ENCODE measurements at places on chromosomes 5 and 9.

- H3K27me3 ChIP-seq, result peaks cover 34% of the 10 kb centered on the region
- no peak overlapping the region for H3K27ac ChIP-seq
- DNase-seq, result no peak
- no peaks in the 10 kb centered on the region for H3K4me1 ChIP-seq
- no peak overlapping the region for H3K4me3 ChIP-seq
Measured at GRCh38 chr9:84993105-84993504, 323.6 kb downstream of the NTRK2 start.

DNA sequence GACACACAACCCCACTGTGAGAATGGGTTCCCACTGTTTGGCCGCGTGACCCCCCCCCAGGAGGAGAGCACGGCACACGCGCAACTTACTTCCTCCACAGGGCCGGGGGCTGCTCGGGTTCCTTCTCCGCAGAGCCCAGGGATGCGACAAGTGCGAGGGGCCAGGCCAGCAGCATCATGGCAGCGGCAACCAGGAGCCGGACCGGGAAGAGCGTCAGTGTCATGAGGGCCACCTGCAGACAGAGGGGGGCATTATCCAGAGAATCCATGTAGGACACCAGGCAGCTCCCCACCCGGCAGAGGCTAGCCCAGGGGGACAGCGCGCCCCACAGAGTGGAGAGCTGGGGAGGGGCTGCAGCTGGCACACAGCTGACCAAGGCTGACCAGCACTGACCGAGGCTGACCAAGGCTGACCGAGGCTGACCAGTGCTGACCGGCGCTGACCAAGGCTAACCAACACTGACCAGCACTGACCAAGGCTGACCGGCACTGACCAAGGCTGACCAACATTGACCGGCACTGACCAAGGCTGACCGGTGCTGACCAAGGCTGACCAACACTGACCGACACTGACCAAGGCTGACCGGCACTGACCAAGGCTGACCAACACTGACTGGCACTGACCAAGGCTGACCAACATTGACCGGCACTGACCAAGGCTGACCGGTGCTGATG, 22.3 kb downstream of the LPCAT1 start:
- H3K27me3 ChIP-seq, result no peaks in the 10 kb centered on the region
- peaks cover 55% of the 10 kb centered on the region for H3K36me3 ChIP-seq
- H3K4me3 ChIP-seq, result peak overlapping the region; percentile 53
- H3K4me1 ChIP-seq, result peaks cover 63% of the 10 kb centered on the region
- H3K27ac ChIP-seq, result peak overlapping the region; percentile 86
- DNase-seq, result peak; percentile 39

GRCh38 chr5:126778675-126779403, 1.9 kb downstream of the LMNB1 start:
- no peaks in the 10 kb centered on the region for H3K27me3 ChIP-seq
- DNase-seq, result no peak
- peaks cover 27% of the 10 kb centered on the region for H3K36me3 ChIP-seq
- peak overlapping the region; percentile 98 for H3K4me3 ChIP-seq
- peak overlapping the region; percentile 98 for H3K27ac ChIP-seq

DNA sequence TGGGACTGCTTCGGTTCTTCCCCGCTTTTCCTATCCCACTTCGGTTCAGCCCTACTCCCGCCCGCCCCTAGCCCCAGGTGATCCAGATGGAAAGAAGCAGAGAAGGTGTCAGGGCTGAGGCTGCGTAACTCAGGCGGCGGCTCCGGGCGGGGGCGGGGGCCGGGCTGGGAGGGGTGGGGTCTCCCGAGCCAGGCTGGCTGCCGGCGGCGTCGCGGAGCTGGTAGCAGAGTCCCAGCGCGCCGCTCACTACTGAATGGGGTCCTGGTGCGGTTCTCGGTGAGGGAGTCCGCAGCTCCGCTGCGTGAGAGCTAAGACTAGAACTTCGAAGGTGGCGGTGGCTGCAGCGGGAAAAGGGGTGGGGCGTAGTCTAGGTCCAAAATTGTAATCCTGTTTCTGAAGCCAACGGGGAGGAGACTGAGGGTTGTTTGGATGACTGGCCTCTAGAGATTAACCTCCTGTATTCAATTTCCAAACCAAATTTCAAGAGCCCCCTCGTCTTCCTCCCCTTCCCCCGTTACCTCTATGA, 1.4 kb downstream of the PRR16 start:
- DNase-seq, result no peak
- no peak overlapping the region for H3K27ac ChIP-seq
- no peaks in the 10 kb centered on the region for H3K4me1 ChIP-seq
- peaks cover 22% of the 10 kb centered on the region for H3K27me3 ChIP-seq
- H3K36me3 ChIP-seq, result no peaks in the 10 kb centered on the region

GRCh38 chr5:16855485-16855884, 80.6 kb downstream of the MYO10 start:
- no peaks in the 10 kb centered on the region for H3K4me1 ChIP-seq
- no peak overlapping the region for H3K27ac ChIP-seq
- no peak overlapping the region for H3K4me3 ChIP-seq
- H3K27me3 ChIP-seq, result no peaks in the 10 kb centered on the region

GRCh38 chr5:75048457-75048953, 3.9 kb downstream of the GCNT4 start:
- H3K4me3 ChIP-seq, result peak overlapping the region; percentile 62
- no peaks in the 10 kb centered on the region for H3K27me3 ChIP-seq
- DNase-seq, result no peak
- H3K4me1 ChIP-seq, result peaks cover 59% of the 10 kb centered on the region
- H3K36me3 ChIP-seq, result peaks cover 17% of the 10 kb centered on the region

DNA sequence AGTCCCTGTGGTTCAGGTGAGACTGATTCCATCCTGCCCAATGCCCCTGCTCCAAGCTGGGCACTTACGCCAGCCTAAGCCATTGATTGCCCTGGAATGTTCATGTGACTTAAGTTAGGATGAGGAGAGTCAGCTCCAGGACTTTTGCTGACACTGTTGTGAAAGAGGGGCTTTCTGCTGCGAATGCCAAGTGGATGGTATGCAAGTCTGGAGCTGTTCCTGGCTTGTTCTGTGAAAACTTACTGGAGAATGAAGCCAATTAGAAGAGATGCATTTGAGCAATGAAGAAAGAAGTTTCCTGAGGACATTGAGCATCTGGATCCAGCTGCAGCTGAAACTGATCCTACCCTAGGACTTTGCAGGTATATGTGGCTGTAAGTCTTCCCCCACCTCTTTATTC, 61.2 kb upstream of the ZFR start:
- no peak overlapping the region for H3K4me3 ChIP-seq
- no peak overlapping the region for H3K27ac ChIP-seq
- no peaks in the 10 kb centered on the region for H3K36me3 ChIP-seq
- peaks cover 31% of the 10 kb centered on the region for H3K27me3 ChIP-seq

DNA sequence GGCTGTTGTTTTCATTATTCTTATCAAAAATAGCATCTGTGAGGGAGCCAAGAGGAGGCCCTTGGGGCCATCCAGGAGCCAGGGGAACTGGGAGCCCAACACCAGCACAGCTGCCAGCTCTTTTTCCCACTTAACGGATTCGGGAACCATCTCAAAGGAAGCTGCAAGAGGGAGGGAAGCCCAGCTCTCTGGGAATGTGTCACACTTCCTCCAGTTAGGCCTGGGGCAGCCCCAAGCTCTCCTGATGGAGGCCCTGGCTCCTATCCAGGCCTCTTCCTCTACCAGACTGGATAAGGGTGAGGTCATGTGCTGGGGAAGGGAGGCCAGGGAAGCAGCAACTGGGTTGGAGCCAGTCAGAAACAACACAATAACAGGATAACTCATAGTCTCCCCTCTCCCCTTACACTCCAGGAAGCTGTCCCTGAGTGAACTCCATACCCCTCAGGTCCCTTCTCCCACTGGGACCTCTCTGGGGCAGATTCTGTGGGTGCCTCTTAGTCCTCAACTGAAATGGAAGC, 12.7 kb downstream of the CSF2 start:
- H3K4me3 ChIP-seq, result no peak overlapping the region
- no peak overlapping the region for H3K27ac ChIP-seq
- H3K4me1 ChIP-seq, result peaks cover 24% of the 10 kb centered on the region
- H3K36me3 ChIP-seq, result no peaks in the 10 kb centered on the region

Data from effector memory CD8-positive, alpha-beta T cell (primary cell).